ENCODE measurements at places on chromosomes 5 and 9.

DNA sequence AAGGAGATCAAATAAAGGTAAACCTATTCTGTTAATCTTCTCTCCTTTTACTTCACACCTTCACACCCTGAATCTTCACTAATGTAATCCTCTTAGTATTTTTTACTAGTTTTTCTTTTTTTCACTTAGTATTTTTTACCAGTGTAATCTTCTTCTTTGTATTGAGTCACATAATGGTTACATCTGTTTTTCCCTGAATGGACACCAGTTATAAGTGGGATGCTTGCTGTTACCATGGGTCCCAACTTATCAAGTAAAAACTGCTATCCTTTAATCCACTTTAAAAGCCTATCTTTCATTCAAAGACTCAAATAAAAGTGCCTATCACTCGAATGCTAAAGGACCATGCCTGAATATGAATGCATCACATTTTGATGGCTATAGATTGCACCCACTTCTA is 15.1 kb downstream of the ZFAND5 start:
- no peak for DNase-seq

GRCh38 chr9:123421801-123422455 is 65.9 kb downstream of the CRB2 start:
- no peak for DNase-seq

DNA sequence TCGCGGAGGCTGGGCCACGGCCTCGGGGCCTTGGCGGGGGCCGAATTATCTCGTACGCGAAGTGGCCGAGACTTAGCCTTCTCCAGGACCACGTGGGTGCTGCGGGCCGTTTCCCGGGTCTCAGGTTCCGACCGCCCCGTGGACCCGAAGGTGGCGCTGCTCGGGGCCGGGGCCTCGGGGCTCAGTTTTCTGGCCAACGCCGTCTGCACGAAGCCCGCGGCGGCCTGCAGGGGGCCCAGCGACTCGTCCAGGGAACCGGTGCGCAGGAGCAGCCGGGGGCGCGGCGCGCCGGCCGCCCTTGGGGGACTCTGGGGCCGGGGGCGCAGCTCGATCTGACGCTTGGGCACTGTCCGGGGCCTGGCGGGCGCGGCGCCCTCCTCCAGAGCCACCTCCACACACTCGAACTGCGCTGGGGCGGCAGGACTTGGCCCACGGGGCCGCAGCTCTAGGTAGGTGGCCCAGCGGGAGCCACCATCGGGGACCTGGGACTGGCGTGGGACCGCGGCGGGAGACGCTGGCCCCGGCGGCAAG is 716 bp downstream of the PROB1 start:
- peak; percentile 76 for DNase-seq

- DNase-seq: no peak
Observed at GRCh38 chr5:73966451-73966850, 340.5 kb downstream of the ARHGEF28 start.

DNA sequence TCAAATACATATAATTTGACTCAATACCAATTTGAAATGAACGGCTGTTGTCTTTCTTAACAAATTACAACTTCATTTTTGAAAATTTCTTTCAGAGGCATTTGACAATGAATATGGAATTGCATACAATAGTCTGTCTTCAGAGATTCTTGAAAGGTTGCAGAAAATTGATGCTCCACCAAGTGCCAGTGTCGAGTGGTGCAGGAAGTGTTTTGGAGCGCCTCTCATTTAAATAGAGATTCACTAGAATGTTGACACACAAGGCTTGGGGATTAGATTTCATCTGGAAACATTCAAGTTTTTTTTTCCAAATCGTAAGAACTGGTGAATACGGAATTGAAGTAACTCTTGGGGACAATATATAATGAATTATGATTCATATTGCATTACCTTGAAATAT is 8.1 kb downstream of the RPS6 start:
- DNase-seq: no peak

- DNase-seq: no peak
Observed at GRCh38 chr5:178463321-178464155, 126.7 kb downstream of the COL23A1 start.
